Activated CD4-positive, alpha-beta T cell treated with anti-CD3 and anti-CD28 coated beads, Interleukin-2, Interleukin-4, amounts not matched to agents 100 ng/mL and 50 ng/mL, durations not matched to agents 16 hours and 8 hours (primary cell): ENCODE measurements at places on chromosomes 16 and 17.

DNA sequence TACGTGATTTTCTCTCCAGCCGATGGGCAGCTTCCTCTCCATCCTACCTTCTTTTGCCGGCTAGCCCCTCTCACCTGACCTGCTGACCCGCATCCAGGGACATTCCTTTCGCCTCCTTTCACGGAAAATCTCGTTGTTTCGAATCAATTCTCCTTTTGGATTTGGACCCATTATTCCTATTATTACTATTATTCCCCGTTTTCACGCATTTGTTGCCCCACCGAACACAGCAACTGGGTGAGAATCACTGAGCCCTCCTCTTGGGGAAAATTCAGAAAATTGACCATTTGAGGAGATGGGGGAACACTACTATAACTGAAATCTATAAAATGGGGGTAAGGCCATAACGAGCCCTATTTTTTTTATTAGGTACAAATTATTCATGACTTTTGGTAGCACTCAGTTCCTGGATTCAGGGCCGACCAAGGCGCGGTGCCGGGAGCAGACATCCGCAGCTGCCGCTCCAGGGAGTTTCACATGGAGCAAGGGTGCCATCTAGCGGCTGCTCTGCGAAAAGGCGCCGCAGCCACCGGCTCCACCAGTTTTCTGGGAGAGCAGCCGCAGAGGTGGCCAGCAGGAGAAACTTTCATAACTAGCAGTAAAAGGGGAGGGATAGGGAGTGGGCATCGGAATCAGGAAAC is 3.3 kb upstream of the HOXB8 start:
- peak; percentile 85 for DNase-seq

DNA sequence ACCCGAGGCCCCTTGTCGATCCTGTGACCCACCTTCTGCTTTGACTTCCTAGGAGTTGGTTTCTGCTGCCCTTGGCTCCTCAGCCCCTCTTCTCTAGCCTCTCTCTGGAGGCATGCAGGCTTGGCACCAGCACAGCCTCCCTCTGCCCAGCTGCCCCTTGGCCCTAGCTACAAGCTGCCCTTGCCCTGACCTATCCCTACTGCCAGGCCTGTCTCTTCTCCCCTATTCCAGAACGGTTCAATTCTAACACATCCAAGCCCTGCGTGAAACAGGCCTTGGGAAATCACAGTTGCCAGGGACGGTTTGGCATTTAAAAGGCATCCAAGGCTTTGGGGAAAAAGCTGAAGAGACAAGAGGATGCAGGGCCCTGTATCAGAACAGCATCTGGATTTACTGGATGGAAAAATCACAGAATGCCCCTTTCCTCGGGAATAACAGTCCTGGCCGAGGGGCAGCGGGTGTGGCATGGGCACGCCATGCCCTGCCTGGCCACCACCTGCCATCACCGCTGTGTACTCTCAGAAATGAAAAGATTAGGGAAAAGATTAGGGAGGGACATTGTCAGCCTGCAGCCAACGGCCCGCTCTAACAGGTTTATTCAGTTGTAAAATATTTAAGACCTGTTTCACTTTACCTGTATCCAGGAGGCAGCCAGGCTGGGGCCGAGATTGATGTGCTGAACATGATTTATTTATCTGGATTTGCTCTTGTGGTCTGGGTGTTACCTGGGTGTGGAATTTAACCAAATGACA is 15.8 kb downstream of the RAI1 start:
- no peak for DNase-seq

DNA sequence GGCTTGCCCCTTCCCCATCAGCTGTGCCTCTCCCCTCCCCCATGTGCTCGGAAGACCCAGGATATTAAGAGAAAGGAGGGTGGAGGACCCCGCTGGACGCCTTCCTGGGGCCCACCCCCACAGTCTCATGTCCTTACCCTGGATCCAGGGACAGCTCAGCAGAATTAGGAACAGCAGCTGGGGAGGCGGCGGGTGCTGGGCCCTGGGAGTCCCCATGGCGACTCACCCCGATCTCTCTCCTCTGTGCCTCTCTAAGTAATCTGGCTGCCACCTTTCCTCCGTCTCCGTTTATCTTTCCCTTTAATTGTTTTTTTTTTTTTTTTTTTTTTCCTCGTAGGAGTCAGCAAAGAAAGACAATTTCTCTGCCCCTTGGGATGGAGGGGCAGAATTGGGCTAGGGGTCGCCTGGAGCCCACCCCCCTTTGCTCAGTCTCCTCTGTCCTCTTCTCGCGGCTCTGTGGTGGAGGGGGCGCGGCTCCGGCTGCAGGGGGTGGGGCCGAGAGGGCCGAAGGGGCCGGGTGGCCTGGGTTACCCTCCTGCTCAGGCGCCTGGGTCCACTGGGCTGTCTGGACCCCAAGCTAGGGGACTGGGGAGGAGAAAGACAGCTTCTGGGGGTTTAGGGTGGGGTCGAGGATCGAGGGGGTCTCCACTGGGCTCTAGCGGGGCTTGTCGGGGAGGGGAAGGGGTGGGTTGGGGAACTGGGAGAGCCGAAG is 390 bp downstream of the SEZ6L2 start:
- DNase-seq = no peak

DNA sequence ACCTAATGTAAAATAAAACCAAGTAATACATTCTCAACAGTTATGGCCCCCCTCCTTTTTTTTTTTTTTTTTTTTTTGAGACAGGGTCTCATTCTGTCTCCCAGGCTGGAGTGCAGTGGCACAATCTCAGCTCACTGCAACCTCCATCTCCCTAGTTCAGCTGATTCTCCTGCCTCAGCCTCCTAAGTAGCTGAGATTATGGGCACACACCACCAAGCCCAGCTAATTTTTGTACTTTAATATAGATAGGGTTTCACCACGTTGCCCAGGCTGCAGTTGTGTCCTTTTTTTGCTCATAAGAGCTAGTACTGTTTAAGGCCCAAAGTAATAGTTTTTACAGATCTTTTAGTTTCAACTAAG is 18.3 kb downstream of the EARS2 start:
- no peak for DNase-seq

DNA sequence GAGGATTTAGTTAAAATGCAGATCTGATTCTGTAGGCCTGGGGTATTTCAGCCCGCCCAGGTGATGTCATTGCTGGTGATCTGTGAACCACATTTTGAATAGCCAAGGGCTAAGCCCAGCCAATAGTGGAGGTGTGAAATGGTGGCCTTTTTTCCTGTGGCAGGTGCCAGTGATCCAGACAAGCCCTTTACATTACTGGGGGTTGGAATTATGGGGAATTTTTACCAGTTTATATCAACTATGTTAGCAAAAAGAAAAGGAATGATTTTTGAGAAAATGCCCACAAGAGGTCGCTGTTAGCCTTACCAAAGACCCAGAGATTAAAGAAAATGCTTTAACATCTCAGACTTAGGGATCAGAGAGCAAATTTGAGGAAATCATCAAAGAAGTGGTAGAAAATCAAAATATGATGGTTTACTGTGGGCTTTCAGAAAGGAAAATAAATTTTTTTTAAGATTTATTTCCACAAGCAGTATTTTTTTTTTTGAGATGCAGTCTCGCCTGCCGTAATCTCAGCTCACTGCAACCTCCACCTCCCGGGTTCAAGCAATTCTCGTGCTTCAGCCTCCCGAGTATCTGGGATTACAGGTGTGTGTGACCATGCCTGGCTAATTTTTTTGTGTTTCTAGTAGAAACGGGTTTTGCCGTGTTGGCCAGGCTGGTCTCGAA is 3.9 kb downstream of the VPS35L start:
- peak; percentile 40 for DNase-seq

- DNase-seq = no peak
These were observed 34.9 kb downstream of the CD300LF start for GRCh38 chr17:74677558-74678466.

DNA sequence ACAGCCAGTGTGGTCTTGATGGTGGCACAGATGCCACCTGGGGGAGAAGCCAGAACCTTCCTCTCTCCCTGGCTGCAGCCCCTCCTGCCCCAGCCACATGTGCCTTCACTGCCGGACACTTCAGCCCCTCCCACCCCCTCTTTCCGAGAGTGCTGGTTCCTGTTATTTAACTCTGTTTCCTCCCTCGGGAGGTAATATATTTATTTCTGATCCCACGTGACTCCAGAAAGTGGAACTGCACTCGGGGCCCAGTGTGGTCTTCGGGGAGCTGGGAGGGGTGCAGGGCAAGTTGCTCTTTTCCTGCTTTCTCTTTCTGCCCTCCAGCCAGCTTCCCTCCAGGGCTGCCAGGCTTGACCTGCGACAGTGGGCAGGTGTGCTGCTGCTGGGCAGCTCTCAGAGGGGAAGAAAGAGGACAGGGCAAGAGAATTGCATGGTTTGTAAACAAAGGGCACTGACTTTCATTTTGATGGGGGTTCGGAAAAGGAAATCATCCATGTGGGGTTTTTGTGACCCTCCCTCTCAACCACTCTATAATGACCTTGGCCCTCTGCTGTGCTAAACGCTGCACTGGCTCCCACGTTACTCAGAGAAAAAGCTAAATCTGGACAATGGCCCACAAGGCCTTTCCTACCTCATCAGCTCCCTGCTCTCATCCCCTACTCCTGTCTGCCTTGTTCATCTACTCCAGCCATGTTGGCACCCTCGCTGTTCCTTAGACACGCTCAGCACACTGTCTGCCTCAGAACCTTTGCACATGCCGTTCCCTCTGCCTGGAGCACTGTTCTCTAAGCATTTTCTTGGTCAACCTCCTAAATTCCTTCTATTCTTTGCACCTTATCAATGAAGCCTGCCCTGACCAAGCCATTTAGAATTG is 8.2 kb upstream of the CIITA start:
- no peak for DNase-seq

GRCh38 chr17:9342225-9342624 is 233.4 kb downstream of the STX8 start:
- no peak for DNase-seq

DNA sequence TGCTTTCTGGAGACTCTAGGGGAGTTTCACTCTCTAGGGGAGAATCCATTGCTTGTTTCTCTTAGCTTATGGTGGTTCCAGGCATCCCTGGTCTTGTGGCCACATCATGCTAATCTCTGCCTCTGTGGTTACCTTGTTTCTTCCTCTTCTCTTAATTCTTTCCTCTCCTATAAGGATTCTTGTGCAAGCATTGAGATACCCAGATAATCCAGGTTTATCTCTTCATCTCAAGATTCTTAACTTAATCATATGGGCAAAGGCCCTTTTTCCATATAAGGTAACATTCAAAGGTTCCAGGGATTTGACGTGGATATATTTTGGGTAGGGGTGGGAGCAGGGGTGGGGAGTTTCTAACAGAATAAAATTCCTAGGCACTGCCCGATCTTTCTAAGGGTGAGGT is 32.6 kb downstream of the FAM20A start:
- no peak for DNase-seq

- peak; percentile 21 for DNase-seq
These were observed 5.6 kb upstream of the HSBP1 start for GRCh38 chr16:83802135-83802534.

DNA sequence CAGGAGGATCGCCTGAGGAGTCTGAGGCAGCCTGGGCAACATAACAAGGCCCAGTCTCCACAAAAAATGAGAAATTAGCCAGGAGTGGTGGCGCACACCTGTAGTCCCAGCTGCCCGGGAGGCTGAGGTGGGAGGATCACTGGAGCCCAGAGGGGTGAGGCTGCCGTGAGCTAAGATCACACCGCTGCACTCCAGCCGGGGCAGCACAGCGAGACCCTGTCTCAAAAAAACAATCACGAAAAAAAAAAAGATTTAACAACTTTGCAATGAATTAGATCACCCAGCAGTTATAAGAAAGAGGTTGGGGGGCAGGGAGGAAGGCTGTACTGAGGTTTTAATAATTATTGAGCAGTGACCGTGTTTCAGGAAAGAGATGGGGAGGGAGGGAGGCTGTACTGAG is 49.4 kb downstream of the RPH3AL start:
- no peak for DNase-seq

- peak; percentile 53 for DNase-seq
These were observed 25.9 kb downstream of the BRIP1 start for GRCh38 chr17:61837175-61838051.

DNA sequence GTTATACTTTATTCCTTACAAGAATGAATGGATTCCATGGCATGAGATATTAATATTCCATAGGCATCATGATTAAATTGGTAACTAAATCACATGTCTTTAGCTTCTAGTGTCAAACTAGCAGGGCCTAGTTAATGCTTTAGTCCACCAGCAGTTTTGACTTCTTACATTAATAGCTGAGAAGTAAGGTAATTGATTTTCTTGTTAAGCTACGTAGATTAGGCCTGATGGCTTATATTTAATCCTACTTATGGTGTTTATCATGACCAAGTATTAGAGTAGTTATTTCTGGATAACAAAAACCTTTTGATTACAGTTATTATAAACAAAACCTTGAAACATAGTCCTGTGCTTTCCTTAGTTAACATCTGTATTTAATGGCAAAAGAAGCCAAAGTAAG is 184.5 kb downstream of the TANC2 start:
- no peak for DNase-seq

DNA sequence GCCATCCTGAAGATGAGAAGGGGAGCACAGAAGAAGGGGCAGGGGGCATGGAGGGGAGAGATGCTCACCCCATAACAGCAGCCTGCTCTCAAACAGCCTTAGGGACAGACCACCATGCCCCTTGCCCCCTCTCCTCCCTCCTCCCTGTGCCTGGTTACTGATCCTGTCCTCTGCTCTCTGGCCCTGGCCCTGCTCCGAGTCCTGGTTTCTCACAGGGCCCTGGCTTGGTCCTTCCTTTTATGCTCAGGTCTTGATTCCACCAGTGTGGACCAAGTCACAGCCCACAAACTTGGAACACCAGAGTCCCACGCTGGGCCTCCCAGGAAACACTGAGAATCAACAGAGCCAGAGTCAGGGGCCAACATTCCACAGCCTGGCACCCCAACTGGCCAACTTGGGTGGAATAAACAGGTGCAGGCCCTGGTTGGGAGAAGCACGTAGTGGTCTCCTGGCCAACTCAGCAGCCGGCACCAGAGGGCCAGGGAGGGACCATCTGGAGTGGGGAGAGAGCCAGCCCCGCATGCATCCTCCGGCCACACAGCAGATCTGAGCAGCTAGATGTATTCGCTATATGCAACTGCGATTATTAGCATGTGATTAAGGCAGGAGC is 44.9 kb upstream of the CDC42EP4 start:
- DNase-seq = no peak

DNA sequence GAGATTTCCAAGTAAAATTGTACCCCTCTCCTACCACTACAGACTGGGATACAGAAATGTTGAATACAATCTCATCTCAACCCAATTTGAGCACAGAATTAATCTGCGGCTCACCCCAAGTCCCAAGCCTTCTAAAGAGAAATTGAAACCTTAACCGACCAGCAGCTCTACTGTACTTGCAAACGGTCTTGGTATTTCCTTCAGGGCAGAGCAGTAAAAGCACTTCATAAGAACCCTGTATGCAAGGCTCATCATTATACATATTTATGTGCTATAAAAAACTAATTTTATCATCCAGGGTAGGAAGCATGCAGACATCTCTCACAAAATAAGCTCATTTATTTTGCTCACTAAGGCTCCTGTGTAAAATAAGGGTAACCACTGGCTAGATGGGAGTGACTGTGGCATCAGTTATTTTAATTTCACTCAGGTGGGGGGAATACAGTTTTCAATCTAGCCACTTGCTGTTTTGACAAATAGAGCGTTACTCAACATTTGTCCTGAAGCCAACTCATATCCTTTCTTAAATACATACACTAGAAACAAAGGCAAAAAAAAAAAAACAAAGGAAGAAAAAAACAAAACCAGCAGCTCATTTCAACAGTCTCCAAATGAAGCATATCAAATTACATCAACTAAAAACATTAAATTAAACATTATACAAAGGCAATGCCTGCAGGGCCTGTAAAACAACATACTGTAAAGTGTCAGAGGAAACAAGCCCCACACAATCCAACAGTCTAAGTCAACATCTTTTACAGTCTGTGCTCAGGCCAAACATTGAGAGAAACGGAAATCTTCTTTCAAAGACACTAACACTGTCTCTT is 65.0 kb downstream of the PARN start:
- no peak for DNase-seq

GRCh38 chr16:56414366-56414765 is 11.0 kb downstream of the AMFR start:
- no peak for DNase-seq

GRCh38 chr16:64363039-64363438 is 758.8 kb downstream of the CDH11 start:
- DNase-seq = no peak
